ENCODE measurements at places on chromosomes 16 and 17.

- H3K27me3 ChIP-seq = no peaks in the 10 kb centered on the region
- H3K4me1 ChIP-seq = peaks cover 96% of the 10 kb centered on the region
- H3K27ac ChIP-seq = no peak overlapping the region
- peaks cover 66% of the 10 kb centered on the region for H3K36me3 ChIP-seq
Observed at GRCh38 chr17:40559564-40559916, 5.7 kb downstream of the CCR7 start.

DNA sequence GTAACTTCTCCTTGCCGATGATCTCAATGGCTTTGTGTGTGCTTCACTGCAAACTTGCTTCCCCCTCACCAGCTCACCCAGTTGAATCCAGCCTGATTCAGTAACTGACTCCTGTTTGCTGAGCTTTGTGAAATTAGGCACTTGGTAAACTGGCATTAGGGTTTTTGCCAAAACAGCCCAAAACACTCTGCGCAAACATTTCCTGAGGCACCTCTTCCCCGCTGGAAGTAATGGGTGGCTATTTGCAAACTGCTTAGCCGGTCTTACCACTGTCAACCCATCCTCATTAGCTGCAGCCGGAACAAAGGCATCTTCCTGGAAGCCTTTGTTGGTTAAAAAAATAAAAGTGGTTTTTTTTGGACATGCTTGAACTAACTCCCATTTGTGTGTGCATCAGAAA is 353.2 kb downstream of the MAF start:
- no peak for DNase-seq
- no peak overlapping the region for H3K4me3 ChIP-seq
- H3K27me3 ChIP-seq = no peaks in the 10 kb centered on the region
- H3K36me3 ChIP-seq = no peaks in the 10 kb centered on the region
- H3K27ac ChIP-seq = no peak overlapping the region

GRCh38 chr17:66548158-66548557 is 245.7 kb downstream of the PRKCA start:
- peaks cover 36% of the 10 kb centered on the region for H3K4me1 ChIP-seq
- H3K36me3 ChIP-seq = no peaks in the 10 kb centered on the region
- H3K27ac ChIP-seq = no peak overlapping the region
- no peak overlapping the region for H3K4me3 ChIP-seq
- no peaks in the 10 kb centered on the region for H3K27me3 ChIP-seq

DNA sequence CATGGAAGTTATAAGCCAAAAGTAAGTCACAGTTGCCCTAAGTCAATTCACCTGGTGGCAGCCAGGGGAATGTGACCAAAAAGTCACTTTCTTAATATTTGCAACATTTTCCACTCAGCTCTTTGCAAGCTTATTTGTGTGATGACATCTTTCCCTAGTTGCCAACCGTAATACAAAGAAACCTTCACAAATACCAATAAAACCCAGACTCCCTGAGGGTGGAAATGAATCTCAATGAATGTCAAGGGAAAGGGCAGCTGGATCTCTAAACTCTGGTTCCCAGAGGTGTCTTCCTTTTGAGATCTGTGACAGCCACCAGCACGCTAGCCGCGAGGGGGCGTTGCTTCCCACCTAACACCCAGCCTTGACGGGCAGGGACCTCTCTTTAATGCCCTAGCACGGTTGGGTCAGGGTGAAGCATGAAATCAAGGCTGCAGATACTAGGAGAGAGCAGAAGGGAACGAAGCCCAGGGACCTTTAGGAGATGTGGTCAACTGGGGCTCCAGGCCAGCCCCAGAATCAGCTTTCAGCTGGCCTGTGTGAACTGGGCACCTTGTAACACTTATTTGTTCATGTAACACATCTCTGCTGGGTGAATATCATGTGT is 82.2 kb downstream of the CMC2 start:
- peaks cover 3% of the 10 kb centered on the region for H3K27me3 ChIP-seq
- H3K4me1 ChIP-seq = no peaks in the 10 kb centered on the region
- H3K36me3 ChIP-seq = no peaks in the 10 kb centered on the region

GRCh38 chr16:87816507-87817100 is 50.8 kb upstream of the KLHDC4 start:
- no peaks in the 10 kb centered on the region for H3K27me3 ChIP-seq
- H3K4me3 ChIP-seq = no peak overlapping the region
- DNase-seq = no peak
- H3K36me3 ChIP-seq = no peaks in the 10 kb centered on the region
- no peak overlapping the region for H3K27ac ChIP-seq

DNA sequence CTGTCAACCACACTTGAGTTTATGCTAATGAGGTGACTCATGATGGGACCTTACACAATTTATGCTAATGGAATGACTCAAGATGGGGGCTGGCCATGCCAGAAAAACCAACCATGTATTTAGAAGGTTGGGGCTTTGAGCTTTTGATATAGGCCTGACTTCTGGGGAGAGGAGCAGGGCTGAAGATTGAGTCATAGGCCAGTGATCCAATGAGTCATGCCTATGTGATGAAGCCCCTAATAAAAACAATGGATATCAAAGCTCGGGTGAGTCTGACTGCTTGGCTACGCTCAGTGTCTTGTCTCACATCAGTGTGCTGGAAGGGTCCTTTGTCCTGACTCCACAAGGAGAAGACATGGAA is 7.3 kb downstream of the MFSD6L start:
- no peaks in the 10 kb centered on the region for H3K27me3 ChIP-seq
- H3K4me1 ChIP-seq = no peaks in the 10 kb centered on the region
- no peak overlapping the region for H3K4me3 ChIP-seq
- H3K27ac ChIP-seq = no peak overlapping the region

DNA sequence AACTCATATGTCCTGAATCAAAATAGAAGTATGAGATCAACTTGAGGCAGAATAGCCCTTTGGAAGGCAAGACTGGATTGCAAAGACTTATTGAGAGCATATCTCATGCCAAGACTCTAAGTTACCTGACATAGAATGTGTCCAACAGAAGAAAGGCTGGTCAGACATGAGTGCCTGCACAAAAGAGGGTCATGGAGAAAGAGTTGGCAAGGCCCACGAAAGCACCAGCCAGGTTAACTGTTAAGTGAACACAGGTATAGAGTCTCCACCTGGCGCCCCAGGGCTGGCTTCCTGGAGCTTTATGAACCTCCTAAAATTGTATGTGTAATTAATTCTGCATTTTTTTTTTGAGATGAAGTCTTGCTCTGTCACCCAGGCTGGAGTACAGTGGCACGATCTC is 71.0 kb downstream of the CMC2 start:
- no peak overlapping the region for H3K4me3 ChIP-seq
- H3K36me3 ChIP-seq = no peaks in the 10 kb centered on the region
- H3K27me3 ChIP-seq = peaks cover 10% of the 10 kb centered on the region
- H3K4me1 ChIP-seq = no peaks in the 10 kb centered on the region
- no peak for DNase-seq

DNA sequence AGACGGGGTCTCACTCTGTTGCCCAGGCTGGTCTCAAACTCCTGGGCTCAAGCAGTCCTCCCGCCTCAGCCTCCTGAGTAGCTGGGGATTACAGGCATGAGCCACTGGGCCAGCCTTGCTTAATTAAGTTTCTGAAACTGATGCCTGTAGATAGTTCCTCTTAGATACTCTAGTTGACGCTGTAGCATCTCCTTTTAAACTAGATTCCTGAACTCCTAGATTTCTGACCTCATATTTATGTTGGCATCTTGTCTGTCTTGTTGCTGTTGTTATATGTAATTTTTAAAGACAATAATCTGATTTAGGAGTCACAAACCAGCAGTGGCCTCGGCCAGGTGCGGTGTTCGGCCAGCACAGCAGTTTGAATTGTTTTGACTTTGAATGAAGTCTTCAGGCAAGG is 37.5 kb downstream of the DHRS7B start:
- H3K4me3 ChIP-seq = no peak overlapping the region
- H3K36me3 ChIP-seq = no peaks in the 10 kb centered on the region
- no peaks in the 10 kb centered on the region for H3K27me3 ChIP-seq

DNA sequence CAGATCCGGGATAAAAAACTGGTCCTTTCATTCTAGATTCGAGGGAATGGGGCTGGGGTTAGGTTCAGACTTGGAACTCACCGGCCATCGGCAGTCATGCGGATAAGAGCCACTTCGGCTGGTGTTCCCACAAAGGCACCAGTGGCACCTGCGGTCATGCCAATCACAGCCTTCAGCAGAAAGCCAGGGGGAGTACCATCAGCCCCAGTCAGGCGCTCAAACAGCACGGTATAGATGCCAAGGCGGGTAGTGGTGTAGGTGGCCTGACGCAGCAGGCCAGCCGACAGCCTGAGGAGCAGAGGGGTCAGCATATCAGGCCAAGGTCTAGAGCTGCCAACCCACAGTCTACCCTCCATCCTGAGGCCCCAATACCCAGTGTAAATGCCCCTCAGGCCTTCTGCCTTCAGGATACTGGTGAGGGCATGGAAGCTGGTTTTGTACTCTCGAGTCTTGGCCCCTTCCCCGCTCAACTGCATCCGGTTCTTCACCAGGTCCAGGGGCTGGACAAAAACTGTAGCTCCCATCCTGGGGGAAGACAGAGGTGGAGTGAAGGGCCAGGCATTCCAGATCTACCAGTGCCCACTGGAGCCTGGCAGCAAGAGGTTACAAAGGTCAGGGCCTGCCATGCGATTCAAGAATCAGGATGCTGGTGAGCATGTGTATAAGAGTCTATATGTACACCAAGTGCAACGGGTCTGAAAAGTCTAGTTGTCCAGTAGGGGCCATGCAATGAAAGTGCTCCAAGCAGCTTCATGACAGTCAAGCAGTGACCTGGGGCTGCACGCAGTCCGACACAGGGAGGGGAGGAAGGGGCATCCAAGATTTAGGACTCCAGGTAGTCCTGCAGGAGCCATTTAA is 929 bp downstream of the SLC25A11 start:
- H3K4me3 ChIP-seq = peak overlapping the region; percentile 97
- no peak for DNase-seq
- peaks cover 18% of the 10 kb centered on the region for H3K36me3 ChIP-seq

- peaks cover 50% of the 10 kb centered on the region for H3K4me1 ChIP-seq
- no peak for DNase-seq
Observed at GRCh38 chr16:58125781-58126335, 3.3 kb downstream of the CFAP20 start.

- no peaks in the 10 kb centered on the region for H3K36me3 ChIP-seq
- H3K27ac ChIP-seq = no peak overlapping the region
- no peaks in the 10 kb centered on the region for H3K4me1 ChIP-seq
Observed at GRCh38 chr17:41758601-41759000, 24.2 kb upstream of the HAP1 start.

GRCh38 chr17:48596735-48597527 is 3.4 kb upstream of the HOXB5 start:
- H3K4me3 ChIP-seq = peak overlapping the region; percentile 47
- peaks cover 41% of the 10 kb centered on the region for H3K4me1 ChIP-seq

DNA sequence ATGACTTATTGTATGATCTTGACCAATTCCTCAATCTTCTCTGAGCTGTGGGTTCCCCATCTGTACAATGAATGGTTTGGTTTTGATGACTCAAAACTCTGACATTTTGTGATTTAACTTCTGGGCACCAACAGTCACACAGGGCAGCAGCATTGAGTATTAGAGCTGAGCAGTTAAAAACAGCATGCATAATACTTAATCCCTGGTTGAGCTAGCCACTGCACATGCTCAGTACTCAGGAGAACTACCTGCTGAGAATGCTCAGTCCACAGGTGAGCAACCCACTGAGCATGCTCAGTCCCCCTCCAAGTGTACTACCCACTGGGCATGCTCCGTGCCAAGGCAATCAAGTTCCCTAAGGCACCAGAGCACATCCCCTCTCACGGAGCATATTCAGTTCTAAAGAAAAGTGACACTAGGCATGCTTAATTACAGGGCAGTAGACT is 68.7 kb downstream of the AIPL1 start:
- H3K27ac ChIP-seq = no peak overlapping the region
- H3K27me3 ChIP-seq = peaks cover 10% of the 10 kb centered on the region
- no peak for DNase-seq
- H3K4me3 ChIP-seq = no peak overlapping the region
- no peaks in the 10 kb centered on the region for H3K4me1 ChIP-seq
